ENCODE measurements at places on chromosomes 3 and 15.
A peak's percentile ranks its signal among the peaks of the same experiment; 100 is the strongest.

GRCh38 chr15:85029221-85029620 lies 47.6 kb downstream of the PDE8A start:
- DNase-seq, result no peak

GRCh38 chr15:89034305-89034704 lies 54.0 kb upstream of the ABHD2 start:
- DNase-seq, result no peak

DNA sequence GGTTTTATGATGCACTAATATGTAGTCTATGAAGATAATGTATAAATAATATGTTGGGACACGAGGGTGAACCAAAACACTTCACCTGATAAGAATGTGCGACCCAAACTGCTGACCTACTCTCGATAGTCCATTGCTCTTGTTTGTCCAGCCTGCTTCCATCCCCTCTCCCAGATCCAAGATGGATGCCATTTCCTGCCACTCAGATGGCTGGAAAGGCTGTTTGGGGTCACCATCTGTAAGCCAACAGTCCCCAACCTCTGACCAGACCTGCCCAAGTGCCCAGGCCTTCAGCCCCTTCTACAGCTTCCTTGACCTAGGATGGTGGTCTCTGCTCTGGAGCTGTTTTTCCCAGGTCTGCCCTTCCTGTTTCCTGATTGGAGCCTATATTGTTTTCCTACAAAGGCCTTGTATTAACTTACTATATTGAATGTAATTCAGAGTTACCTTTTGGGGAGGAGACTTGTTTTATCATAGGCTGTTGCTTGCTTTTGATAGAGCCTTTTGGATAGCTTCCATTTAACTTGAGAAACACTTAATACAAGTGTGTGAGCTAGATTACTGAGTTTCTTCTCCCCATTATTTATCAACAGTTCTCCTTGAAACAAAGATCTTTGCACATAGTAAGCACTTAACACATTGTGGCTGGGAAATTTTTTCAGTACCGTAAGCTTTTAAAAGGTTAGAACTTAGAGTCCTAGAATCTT lies 5.0 kb upstream of the PAQR9 start:
- DNase-seq, result no peak

- DNase-seq, result peak; percentile 61
Measured at GRCh38 chr3:156456771-156457224, 98.1 kb downstream of the SSR3 start.

- DNase-seq, result no peak
Measured at GRCh38 chr3:9909221-9910013, 6.8 kb downstream of the IL17RE start.

- no peak for DNase-seq
Measured at GRCh38 chr3:155326244-155326643, 32.8 kb upstream of the STRIT1 start.

DNA sequence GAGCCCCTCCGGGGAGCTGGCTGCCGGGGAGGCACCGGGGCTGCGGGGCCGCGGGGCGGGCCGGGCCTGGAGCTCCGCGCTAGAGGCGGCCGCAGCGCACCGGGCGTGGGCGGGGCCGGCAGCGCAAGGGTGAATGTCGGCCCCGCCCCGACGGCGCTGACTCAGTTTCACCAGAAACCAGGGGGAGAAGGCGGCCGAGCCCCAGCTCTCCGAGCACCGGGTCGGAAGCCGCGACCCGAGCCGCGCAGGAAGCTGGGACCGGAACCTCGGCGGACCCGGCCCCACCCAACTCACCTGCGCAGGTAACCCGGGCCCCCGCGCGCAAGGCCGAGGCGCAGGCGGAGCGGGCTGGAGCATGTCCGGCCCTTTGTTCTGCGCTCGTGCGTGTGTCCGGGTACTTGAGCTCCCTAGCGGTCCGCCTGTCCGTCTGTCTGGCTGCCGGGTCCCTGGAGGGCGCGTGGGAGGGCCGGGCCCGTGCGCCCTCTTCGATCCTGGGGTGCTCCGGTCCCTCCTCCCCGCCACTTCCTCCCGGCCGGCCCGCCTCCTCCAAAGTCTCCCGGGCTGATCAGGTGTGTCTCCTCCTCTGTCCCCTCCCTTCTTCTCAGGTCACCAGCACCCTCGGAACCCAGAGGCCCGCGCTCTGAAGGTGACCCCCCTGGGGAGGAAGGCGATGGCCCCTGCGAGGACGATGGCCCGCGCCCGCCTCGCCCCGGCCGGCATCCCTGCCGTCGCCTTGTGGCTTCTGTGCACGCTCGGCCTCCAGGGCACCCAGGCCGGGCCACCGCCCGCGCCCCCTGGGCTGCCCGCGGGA lies at the start of gene SPINT1:
SPINT1 (plus strand) TSS at position 164 of the 811 bp plus-strand sequence; CDS start at position 671, 507 bp downstream.
- no peak for DNase-seq

- DNase-seq, result no peak
Measured at GRCh38 chr3:72210261-72210660, 425.3 kb upstream of the PROK2 start.

DNA sequence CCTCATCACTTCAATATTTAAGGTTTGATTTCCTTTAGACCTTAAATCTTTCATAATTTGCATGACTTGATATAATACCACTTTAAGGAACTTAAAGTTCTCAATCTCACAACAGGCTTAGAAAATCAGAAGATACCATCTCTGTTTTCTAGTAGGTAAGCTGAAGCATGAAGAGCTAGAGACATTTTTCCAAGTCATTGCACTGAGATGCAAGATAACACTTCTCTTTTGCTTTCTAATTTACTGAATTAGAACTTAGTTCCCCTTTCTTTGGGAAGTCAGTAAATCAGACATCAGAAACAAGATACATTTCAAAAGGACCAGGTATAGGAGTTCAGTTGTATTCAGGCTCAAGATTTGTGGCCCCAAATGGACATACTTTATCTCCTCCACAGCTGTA lies 79.7 kb downstream of the DZIP3 start:
- no peak for DNase-seq

DNA sequence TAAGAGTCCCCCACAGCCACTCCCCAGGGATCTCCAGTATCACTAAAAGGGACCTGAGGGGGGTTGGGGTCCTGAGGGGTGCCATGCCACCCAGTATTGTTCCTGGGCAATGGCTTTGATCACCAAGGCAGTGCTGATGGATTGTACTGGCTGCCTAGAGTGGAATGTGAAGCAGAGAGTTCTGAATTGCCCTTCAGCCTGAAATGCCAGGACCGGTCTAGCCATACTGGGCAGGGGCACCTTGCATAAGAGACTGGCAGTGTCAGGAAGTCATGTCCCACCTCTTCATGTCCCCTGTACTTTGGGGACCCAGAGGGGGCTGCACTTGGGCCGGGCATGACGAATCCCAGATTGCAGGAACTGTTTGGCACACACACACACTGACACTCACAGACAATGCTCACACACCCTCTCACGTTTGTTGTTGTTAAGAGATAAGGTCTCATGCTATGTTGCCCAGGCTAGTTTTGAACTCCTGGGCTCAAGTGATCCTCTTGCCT lies 4.5 kb upstream of the TKT start:
- no peak for DNase-seq

GRCh38 chr15:77531191-77532000 lies 101.3 kb downstream of the LINGO1 start:
- DNase-seq, result no peak

DNA sequence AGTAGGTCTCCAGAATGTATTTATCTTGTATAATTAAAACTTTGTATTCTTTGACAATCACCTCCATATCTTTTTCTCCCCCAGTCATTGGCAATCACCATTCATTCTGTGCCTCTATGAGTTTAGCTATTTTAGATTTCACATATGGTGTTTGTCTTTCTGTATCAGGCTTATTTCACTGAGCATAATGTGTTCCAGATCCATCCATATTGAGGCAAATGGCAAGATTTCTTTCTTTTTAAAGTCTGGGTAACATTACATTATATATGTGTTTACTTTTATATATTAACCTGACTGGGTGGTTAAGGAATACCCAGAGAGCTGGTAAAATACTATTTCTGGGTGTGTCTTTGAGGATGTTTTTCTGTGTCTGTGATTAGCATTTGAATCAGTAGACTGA lies 486.6 kb downstream of the SQOR start:
- DNase-seq, result no peak

DNA sequence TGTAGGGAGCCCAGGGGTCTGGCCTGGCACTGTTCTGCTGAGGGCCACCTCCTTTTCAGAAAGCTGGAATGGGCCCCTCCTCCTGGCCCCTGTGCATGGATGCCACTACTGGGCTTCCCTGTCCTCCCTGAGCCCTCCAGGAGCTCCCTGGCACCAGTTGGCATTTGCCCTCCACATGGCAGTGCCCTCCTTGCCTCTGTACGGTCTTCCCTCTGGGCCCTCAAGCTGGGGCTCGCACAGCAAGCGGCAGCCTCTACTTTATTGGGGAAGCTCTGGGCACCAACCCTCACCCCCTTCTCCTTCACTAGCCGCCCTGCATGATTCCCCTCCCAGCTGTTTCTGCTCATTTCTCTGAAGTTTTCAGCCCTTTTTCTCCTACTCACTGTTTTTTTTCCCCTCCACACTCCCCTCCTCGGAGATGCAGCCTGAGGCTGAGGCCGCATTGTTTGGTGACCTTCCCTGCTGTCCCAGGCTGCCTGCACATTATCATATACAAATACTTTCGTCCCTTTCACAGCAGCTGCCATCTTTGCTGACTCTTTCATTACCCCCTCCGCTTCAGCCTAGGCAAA lies 127.3 kb downstream of the EEFSEC start:
- DNase-seq, result no peak

- no peak for DNase-seq
Measured at GRCh38 chr3:141853629-141854168, 22.7 kb upstream of the ATP1B3 start.

GRCh38 chr3:95971573-95971972 lies 842.8 kb upstream of the EPHA6 start:
- DNase-seq, result no peak

DNA sequence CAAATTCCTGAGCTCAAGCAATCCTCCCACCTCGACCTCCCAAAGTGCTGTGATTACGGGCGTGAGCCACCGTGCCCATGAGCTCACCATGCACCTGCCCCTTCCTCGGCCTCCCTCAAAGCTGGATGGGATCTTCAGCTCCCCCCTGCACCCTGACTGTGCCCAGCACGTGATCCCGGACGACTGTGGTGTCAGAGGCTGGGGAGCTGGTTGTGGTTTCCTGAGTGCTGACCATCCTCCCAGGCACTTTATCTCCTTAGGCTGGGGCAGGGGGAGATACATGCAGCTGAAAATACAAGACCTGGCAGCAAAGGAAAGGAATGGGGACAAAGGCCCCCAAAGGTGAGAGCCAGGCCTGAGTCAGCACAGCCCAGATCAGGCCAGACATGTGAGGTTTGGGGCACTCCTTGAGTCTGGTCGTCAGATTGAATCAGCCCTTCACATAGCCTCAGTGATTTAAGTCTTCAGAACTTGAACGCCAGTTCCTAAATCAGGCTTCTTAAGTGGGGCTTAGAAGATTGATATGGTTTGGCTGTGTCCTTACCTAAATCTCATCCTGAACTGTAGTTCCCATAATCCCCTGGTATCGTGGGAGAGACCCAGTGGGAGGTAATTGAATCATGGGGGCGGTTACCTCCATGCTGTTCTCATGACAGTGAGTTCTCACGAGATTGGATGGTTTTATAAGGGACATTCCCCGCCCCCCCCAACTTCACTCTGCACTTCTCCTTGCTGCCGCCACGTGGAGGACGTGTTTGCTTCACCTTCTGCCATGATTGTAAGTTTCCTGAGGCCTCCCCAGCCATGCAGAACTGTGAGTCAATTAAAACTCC lies 35.8 kb downstream of the PRKCD start:
- no peak for DNase-seq

- no peak for DNase-seq
Measured at GRCh38 chr3:62193586-62194345, 179.6 kb downstream of the FEZF2 start.

- DNase-seq, result no peak
Measured at GRCh38 chr3:66153481-66154443, 67.0 kb upstream of the SLC25A26 start.

- no peak for DNase-seq
Measured at GRCh38 chr3:45646051-45646585, 43.1 kb upstream of the SACM1L start.

- no peak for DNase-seq
Measured at GRCh38 chr3:179729086-179729485, 76.2 kb downstream of the USP13 start.

- no peak for DNase-seq
Measured at GRCh38 chr3:120506828-120507774, 56.3 kb upstream of the FSTL1 start.

- DNase-seq, result peak; percentile 39
Measured at GRCh38 chr3:101816215-101817149, 32.8 kb upstream of the NFKBIZ start.

- DNase-seq, result no peak
Measured at GRCh38 chr3:36557021-36557707, 176.9 kb downstream of the STAC start.

DNA sequence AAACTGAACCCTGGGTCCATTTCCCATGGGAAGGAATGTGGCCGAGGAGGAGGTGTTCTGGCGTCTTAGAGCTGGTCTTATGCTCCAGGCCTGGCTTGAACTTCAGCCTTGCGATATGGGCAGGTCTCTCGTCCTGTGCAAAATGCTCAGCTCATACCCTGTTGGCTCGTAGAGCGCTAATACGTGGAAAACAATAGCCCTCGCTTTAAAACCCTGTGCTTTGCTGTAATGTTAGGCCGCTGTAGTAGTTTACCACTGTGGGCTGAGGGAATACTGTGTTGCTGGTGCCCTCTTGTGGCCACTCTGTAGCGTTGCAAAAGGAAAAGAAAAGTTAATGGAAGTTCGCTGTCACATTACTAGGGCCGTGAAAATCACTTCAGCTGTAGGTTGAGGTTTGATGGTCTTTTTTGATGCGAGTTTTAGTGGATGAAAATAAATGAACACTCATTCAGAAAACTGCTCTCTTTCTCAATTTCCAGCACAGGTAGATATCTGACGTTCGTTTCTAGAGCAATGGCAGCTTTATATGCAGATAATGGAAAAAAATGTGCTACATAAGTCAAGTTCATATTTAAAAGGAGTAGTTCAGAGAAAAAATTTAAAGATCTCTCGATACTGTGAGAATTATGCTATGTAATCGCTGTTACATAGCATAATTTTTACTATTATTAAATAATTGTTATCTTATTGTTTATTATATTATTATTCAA lies 92.9 kb downstream of the MCTP2 start:
- no peak for DNase-seq

GRCh38 chr15:96011136-96011535 lies 319.4 kb upstream of the NR2F2 start:
- DNase-seq, result no peak

- peak; percentile 81 for DNase-seq
Measured at GRCh38 chr15:70508561-70509281, 254.6 kb downstream of the UACA start.

- DNase-seq, result no peak
Measured at GRCh38 chr15:66170042-66170441, 83.5 kb downstream of the MEGF11 start.

All from epithelial cell of prostate (primary cell).